ENCODE measurements at places on chromosomes 7 and 10. TPM values are rescaled to one million over a fixed set of nuclear protein-coding genes. Genes with fewer than 3 reads are reported as not detected.

- no peak for DNase-seq
Measured at GRCh38 chr10:71587941-71588573, 131.5 kb downstream of the C10orf105 start.

DNA sequence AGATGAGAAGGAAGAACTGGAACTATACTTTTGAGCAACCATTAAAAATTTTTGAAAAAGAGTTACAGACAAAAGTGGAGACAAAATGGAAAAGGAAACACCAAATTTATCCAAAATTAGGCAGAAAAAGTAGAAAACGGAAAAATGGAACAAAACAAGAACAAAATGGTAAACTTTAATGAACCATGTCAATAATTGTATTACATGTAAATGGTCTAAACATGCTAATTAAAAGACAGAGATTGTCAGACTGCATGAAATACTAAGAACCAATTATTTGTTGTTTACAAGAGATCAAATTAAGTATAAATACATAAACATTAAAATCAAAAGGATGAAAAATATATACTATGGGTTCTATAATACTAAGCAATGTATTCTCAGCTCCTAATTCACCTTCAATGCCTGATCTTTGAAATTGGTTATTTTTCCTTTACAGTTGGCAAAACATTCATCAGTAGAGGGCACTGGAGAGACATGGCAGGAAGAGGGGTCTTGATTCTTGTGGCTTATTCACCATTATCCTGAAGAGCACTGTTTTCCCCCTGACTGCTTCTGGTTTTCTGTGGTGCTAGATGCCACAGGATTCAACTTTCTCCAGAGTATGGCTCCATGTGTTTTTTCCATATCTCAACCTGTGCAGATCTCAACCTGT lies 124.9 kb downstream of the ELFN1 start:
- no peak for DNase-seq

GRCh38 chr7:22989643-22990587 lies 24.0 kb downstream of the HYCC1 start:
- DNase-seq: no peak

DNA sequence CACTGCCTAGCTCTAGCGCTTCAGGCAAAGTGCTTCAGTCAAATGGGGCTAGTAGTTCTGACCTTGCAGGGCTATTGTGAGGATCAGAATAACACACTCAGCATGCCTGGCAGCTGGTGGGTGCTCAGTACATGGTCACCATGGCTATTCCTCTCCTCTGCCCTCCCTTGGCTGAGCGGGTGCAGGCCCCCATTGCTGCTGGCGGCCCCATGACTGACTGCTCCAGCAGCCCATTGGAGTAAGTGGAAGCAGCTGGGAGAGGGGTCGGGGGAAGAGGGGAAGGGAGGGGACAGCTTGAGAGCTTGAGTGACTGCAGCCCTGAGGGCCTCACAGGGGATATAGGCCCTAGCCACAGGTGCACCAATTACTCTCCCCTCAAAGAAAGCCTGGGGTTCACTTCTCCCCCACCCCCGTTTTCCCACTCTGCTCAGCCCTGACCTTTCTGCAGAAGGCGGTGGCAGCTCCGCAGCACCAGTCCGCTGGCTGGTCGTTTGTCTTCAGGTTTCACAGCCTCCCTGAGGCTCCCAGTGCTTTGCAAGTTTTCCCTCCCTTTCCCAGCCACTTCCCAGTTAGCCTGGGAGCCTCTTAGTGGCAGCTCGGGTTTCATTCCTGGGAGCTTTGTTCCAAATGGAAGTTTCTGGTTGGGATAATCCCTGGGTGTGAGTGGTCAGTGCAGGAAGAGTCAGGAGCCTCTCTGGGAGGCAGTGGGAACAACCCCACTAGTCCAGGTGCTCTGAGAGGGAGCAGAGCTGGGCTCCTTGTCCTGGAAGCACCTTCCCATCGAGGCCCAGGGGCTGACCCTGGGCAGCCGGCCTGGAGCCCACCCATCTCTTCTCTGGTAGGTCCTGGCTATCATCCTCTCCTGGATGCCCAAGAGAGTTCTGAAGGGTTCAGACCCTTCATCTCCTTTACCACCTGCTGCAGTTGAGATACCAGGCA lies 16.3 kb downstream of the FGF8 start:
- no peak for DNase-seq

GRCh38 chr7:67588631-67589030 lies 592.0 kb downstream of the TYW1 start:
- DNase-seq: no peak

GRCh38 chr7:6480323-6480660 lies 32.5 kb upstream of the DAGLB start:
- DNase-seq: no peak

DNA sequence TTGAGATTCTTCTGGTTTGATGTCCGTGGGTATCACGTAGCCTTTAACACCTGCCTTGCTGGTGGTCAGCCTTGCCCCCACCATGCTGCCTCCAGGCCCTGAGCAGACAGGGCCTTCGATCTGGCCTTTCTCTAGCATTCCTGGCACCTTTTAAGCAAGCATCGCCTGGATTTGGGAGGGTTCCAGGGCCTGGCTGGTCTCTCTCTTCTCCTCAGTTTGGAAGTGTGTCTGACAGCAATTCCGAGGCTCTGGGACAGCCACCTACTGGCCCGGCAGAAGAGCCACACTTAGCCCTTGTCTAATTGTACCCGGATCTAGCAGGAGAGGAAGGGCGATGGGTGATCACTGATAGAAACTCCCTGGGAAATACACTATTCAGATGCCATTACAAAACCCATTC lies 441.3 kb upstream of the MKI67 start:
- no peak for DNase-seq

GRCh38 chr10:9957351-9957750 lies 1060.3 kb upstream of the CELF2 start:
- no peak for DNase-seq

PAPSS2 gene
- total RNA-seq: 11.7 TPM

PLEKHS1 gene
- 25.7 TPM for total RNA-seq

LIPF gene
- not detected for total RNA-seq

GET4 gene
- 43.4 TPM for total RNA-seq
